ENCODE measurements at places on chromosomes 16 and 17.

DNA sequence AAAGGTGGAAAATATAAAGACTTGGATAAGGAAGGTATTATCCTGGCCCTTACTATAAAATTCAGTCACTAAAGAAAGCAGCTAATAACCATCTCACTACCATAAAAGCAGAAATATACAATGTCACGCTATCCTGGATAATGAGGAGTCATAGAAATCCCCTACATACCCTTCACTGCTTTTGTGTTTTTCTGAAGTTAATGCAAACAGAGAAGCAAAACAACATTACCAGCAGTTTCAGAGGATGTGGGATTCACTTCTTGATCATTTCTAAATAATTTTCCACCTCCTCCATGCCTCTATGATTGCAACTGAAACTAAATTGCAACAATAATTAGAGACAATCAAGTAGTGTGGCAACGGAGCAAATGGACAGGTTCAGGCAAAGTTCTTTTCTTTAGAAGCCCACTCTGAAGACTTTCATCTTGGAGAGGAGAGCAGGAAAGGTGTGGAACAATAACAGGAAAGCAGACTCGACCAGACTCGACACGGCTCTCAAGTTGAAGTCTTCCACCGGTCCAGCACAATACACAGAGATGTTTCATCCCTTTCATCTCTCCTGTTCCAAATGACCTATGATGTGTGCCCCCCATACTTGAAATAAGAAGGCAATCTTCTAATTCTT, 10.2 kb downstream of the CYTH1 start:
- no peak for DNase-seq

GRCh38 chr16:20865420-20866131, 34.6 kb downstream of the DCUN1D3 start:
- no peak for DNase-seq

DNA sequence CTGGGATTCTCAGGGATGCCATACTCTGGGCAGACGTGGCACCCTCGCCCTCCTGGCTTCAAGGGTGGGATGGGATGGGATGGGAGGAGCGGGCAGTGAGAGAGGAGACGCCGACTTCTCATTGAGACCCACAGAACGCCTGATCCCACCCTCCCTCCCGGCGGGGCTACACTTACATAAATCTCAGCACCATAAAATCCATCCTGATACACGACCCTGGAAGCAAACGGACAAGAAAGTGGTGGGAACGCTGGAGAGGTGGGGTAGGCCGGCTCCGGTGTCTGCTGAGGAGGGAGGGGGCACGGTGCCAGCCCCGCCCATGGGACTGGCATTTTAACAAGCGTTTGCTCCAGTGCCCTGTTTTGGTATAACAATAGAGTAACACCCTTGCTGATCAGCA, 21.9 kb downstream of the ENGASE start:
- no peak for DNase-seq

DNA sequence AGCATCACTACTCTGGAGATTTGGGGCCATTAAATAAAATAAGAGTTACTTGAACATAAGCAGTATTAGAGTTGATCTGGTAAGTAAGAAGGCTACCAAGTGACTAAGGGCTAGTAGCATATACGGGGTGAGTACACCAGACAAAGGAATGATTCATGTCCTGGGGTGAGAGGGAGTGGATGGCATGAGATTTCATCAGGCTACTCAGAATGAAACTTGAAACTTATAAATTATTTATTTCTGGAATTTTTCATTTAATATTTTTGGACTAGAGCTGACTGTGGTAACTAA, 2.3 kb downstream of the SLFN5 start:
- no peak for DNase-seq

GRCh38 chr17:36791942-36792475, 145.3 kb upstream of the LHX1 start:
- DNase-seq = no peak

DNA sequence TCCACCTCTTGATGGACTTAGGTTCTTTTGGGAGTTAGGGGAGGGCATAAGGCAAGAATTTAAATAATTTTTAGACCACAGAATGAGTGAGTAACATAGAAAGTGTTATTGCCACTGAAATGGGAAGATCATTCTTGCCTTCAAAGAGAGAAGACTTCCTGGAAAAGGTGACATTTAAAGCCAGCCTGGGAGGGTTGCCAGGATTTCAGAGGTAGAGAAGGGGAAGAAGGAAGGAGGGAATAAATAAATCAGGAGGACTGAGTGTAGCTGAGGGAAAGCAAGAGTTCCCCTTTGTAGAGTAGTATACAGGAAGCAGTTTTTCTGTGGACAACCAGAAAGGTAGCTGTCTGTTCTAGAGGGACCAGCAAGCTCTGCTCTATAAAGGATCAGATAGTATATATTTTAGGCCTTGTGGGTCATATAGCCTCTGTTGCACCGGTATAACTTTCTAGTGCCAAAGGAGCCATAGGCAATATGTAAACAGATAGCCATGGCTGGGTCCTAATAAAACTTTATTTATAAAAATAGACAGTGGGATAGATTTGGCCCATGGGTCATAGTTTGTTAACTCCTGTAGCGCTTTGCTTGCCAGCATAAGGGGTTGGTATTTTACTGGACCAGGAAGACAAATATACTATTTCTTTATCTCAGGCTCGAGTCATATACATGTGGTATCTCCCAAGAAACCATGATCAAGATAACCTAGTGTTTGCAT, 147.2 kb upstream of the CACNG5 start:
- DNase-seq = no peak
